Non-pigmented ciliary epithelial cell (primary cell): ENCODE measurements at places on chromosomes 5 and 9.

- no peak for DNase-seq
Measured at GRCh38 chr5:88837817-88838216, 45.2 kb downstream of the MEF2C start.

DNA sequence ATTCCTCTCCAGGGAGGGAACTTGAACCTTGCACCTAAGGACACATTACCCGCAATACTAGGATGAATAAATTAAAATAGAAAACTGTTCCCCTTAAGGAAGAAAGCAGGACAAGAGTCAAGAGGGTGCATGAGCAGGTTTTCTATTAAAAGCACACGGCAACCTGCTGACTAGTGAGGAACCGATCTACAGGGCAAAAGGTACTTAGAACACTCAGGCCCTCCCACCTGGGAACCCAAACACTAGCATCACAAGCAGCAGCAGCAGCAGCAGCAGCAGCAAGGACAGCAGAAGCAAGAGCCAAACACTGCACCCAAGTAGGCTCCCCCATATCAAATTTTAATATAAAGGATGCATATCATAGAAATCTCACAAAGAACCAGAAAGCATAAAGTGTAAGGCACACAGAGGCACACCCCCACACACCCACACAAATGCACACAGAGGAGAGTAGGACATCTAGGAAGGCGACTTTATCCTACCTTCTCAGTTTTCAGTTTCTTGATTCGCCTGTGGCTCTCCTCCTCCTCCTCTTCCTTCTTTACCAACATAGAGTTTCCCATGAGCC, 2.8 kb downstream of the ZNF608 start:
- DNase-seq, result no peak

DNA sequence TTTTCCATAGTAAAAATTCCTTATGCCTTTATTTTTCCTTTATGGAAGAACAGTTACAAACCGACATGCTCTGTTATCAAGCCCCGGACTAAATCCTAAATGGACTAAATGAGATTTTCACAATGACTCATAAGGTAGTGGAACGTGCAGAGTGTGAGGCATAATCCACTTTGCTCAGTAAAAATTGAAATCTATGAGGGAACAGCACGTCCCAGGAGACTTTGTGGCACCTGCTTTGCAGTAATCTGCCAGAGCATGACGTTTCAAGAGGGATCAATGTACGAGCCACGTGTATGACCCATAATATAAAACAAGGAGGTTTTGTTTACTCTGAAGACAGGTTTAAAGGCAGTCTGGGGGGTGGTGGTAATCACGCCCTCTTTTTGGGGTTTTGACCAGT, 83.8 kb upstream of the GNA14 start:
- no peak for DNase-seq

DNA sequence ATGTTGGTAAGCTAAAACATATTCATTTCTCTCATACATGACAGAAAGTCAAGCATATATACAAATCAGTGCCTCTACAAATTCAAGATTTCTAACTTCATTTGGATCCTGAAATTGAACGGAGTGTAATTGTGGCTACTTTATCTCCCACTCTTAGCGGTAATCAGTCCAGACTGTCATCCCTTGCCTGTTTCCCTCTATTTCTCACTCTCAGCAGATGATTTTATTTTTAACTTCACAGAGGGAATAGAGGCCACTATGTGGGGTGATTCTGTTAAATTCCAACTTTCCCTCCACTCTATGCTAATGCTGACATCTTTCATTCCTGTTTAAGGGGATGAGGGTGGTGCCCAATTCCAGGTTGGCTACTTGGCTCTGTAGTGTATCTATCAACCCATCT, 153.8 kb upstream of the KCNN2 start:
- no peak for DNase-seq

DNA sequence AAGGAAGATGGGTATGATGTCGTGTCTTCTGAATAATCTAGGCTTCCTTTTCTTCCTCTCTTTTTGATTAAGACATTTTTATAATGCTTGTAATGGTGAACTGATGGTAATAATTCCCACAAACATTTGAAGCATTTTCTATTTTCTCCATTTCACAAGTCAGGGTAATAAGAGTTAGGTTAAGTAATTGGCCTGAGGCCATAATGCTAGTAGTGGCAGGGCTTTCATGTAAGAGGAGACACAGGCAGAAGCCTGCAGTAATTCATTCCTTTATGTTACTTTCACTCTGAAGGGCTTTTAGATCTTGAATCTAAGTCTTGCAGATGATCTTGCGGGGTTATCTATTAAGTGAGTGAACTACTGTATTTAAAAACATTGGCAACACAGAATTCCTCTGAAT, 374.9 kb downstream of the MAT2B start:
- peak; percentile 17 for DNase-seq

DNA sequence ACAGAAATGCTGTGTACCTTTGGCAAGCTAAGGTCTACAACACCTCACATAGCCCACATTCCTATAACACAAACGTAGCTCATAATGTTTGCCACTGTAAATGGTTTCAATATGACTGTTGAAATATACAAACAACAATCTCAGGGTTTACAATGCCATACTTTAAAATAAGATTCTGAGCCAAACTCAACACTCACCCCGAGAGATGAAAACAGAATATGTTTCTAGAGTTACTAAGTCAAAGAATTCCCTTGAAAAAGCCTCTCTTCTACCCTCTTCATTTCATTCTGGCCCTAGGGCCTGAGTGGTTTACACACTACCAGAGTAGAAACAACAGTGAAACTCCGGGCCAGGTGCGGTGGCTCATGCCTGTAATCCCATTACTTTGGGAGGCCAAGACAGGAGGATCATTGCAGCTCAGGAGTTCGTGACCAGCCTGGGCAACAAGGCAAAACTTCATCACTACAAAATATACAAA, 72.6 kb downstream of the MYO10 start:
- DNase-seq, result no peak
